Foreskin keratinocyte (primary cell): ENCODE measurements at places on chromosomes 5 and 9. TPM values are rescaled to one million over a fixed set of nuclear protein-coding genes. Genes with fewer than 3 reads are reported as not detected.

Gene SV2C
- total RNA-seq, result under 0.01 and 0.11 TPM in 2 replicates

Gene SYNPO
- 8.8 and 10.1 TPM in 2 replicates for total RNA-seq

Gene STING1
- 27.2 and 27.4 TPM in 2 replicates for total RNA-seq

Gene GRIN1
- total RNA-seq, result 0.07 and 0.17 TPM in 2 replicates

Gene SNX2
- total RNA-seq, result 50.4 and 54.7 TPM in 2 replicates

Gene SIT1
- not detected in 2 replicates for total RNA-seq

Gene C9orf50
- not detected in 2 replicates for total RNA-seq

Gene ABLIM3
- 4.7 and 10.1 TPM in 2 replicates for total RNA-seq

Gene RLN1
- 0.18 TPM in 1 of 2 replicates, not detected in the other for total RNA-seq

Gene PRDM9
- not detected in 2 replicates for total RNA-seq

Gene NEUROG1
- total RNA-seq, result not detected in 2 replicates

- DNase-seq, result no peak
These were observed 5.7 kb upstream of the DCTN4 start for GRCh38 chr5:150764530-150764929.

DNA sequence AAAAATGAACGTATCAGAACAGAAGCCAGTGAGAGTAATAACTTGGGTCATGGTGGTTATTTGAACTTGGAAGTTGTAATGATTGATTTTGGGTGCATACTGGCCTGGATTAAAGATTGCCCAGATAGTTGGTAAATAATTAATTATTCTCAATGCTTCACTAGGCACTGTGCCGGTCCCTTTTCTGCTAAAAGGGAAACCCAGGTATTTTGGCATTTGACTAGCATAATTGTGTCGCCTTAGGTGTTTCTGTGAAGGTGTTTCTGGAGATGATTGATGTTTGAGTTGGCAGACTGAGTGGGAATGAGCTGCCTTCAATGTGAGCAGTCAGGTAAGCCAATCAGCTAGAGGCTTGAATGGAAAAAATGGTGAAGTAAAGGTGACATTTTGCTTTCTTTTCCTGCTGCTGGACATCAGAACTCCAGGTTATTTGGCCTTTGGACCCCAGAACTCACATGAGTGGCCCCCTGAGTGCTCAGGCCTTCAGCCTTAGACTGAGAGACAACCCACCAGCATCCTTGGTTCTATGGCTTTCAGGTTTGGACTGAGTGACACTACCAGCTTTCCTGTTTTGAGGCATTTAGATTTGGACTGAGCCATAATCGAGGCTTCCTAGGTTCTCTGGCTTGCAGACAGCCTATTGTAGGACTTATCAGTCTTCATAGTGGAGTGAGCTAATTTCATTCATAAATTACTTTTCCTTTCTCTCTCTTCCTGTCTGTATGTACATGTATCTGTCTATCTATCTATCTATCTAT is 120.7 kb upstream of the PAPPA start:
- DNase-seq, result no peak

GRCh38 chr9:123109540-123110279 is 76.2 kb downstream of the GPR21 start:
- no peak for DNase-seq

DNA sequence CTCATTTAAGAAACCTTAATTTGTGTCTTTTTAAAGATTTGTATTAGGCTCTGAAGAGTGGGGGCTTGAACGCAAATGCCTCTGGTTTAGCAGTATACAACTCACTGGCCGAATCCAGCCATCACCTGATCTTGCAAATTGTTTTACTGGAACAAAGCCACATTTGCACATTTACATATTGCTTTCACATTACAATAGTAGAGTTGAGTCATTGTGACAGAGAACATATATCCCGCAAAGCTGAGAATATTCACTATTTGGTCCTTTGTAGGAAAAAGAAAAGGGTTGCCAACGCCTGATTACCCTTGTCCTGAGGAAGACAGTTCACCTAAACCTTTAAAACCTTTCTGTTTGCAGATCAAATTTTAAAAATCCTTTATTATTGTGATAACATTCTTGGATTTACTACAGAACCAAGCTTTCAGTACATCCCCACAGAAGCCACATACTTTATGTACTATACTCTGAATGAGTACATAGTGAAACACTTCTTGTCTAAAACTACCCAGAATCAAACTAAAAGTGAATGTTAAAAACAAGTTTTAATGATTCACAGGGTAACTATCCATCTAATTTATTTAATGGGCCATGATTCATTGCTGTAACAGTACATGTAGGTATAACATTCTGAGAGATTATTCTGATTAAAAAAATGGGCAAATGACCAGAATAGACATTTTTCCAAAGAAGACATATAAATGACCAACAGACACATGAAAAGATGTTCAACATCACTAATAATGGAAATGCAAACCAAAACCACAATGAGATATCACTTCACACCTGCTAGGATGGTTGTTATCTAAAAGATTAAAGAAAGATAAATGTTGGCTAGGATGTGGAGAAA is 161.0 kb downstream of the SLC25A46 start:
- peak; percentile 69 for DNase-seq

DNA sequence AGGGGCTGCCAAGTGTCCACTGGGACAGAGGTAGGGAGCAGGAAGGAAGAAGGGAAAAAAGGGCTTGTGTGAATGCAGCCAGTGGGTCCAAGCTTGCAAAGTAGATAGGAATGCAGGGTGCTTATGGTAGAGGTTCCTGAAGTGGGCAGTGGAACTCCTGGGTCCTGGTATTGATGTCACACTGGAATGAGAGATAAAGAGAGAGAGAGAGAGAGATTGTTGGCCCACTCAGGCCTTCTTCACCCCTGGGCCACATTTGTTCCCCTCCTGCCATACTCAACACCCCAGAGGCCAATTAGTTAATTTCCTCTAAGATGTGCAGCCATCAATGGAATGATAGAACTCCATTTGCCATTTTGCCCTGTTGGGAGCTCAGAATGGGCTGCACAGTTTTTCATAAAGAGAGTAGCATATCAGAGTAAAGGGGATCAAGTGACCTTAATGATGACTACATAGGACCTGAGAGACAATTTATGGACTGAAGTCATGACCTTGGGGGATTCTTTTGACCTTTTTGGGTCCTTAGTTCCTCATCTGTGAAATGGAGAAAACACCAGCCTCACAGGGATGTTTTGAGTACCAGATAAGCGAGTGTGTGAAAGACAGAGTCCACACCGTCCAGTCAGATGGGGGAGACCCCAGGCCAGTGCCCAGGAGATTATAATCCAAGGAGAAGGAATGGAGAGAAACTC is 52.9 kb downstream of the PPARGC1B start:
- DNase-seq, result no peak

DNA sequence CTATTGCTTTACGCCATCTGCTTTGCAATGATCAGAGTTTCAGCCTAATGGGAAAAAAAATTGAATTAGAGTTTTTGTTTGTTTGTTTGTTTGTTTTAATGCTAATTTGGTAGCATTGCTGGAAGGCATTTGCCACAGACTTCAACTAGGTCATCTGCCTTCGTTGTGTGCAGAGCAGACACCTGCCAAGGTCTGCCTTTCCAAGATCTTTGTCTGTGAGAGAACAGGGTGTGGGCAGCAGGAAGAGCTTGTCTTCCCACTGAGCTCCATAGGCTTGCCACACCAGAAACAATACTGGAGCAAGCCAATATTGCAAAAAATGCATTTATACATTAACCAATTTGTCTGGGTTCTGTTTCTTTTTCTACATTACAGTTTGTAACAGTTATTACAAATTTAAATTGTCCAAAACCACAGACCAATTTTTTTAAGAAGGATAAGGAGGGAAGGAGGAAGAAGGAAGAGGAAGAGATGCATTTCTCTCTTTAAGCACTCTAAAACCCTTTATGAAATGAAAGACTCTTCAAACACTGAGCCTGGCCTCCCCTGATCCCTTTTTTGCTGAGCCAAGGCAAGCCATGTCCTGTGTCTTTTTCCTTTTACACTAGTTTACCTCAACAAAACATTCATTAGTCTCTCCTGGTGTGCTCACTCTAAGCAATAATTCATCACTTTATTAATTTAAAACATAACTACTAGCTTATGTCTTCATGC is 210.5 kb downstream of the SNX18 start:
- DNase-seq, result no peak

- no peak for DNase-seq
These were observed 267.5 kb downstream of the SLF1 start for GRCh38 chr5:94885931-94886330.

DNA sequence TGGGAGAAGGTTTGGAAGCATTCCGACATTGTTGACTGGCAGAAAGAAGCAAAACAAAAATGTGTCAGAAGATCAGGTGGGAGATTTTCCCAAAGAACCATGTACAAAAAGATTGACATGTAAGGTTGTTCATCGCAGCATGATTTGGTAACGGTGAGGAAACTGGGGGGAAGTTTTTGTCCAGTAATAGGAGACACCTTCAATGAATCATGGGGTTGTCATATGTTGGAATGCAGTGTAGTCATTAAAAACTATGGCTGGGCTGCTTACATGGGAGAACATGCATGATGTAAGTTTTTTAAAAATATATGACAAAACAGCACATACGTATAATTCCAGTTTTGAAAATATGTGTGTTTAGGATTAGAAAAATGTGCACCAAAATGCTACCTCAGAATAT is 50.5 kb downstream of the HSD17B3 start:
- DNase-seq, result peak; percentile 76

DNA sequence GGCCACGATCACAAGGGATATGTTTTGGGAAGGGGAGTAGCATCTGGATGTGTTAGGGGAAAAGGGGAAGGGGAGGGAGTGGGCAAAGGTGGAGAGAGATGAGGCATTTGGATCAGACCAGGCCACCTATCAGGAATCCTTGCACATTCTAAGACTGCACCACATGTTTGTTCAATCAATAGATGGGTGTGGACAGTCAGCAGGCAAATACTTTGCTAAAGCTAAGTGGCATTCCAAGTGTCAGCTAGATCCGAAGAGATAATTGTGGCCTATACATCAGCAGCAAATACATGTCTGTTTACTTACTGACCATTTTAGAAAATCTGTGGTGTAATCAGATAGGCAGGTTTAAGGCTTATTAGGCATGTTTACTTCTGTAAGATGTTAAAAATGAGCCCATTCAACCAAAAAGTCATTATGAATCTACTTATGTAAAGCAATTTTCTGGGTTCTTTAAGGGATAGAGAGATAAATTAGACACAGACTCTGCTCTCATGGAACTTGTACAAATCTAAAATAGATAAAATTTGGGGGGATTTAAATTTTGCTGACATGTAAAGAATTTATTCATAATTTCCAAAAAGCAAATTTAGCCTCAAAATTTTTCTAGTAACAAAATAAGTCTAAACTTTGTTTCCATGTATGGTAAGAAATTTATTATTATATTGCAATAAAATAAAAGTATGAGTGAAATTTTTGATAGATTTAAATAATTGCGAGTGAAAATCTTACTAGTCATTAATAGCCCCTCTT is 107.3 kb downstream of the SNCAIP start:
- DNase-seq, result no peak

DNA sequence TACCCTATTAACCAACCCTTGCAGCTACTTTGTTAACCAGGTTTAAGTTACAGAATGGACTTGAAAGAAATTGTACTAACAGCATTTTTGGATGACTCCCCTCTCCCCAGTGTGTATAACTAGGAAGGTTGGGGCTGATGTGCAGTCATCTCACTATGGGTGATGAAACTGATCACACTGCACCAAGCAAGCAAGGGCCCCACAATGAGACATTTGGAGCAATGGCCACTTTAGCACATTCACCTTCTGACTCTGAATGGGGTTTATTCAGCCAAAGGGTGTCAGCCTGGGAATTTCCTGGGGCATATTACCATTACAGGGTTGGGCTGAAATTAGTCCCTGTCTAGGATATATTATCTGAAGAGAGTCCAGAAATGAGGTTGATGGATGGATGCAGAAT is 18.7 kb upstream of the CYFIP2 start:
- DNase-seq, result no peak

DNA sequence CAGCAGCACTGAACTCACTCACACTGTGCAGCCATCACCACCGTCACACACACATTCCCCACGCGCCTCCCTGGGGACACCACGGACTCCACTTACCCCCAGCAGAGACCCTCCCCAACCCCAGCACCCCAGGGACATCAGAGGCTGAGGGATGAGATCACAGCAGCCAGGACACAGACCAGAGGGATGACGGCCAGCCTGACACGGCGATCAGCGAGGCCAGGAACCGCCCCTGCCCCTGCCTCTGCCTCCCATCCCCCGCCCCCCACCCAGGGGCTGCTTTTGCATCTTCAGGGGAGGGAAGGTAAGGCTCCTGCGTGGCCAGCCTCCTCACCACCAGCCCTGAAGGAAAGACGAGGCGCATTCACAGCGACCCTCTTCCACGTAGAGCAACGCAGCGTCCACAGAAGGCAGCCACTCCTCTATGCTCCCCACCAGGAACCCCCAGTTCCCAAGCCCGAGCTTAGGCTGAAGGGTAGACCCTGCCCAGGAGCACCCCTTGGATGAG is 104.5 kb downstream of the VAV2 start:
- DNase-seq, result no peak

GRCh38 chr9:91663858-91664257 is 240.2 kb upstream of the NFIL3 start:
- no peak for DNase-seq

DNA sequence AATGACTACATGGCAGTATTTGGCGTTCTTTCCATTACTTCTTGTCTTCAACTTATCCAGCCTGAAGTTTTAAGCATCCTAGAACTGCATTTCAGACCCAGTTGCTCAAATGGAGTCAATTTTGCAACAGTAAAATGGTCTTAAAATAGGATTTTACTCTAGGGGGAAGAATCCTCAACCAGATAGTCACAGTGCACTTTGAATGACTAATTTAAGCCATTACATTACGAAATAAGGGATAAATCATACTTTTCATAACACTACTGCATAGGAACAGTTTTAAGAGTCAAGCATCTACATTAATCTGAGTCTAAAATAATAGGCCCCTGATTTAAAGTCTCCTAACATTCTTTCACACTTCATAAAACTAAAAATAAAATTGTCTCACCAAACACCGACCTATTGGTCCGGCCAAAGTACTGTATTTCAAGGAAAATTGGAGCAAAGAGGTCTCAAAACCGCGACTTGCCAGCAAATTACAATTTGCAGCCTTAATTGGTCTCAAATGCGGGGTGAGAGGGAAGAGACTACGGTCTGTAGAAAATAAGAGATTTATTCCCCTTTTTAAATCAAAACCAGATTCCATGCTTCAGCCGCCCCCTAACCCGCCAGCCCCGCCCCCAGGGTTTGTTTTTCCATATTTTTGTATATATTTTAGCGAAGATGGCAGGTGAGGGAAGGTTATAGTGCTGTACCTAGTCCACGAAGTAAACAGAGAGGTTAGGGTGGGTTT is 1.2 kb upstream of the SMARCA2 start:
- peak; percentile 17 for DNase-seq

DNA sequence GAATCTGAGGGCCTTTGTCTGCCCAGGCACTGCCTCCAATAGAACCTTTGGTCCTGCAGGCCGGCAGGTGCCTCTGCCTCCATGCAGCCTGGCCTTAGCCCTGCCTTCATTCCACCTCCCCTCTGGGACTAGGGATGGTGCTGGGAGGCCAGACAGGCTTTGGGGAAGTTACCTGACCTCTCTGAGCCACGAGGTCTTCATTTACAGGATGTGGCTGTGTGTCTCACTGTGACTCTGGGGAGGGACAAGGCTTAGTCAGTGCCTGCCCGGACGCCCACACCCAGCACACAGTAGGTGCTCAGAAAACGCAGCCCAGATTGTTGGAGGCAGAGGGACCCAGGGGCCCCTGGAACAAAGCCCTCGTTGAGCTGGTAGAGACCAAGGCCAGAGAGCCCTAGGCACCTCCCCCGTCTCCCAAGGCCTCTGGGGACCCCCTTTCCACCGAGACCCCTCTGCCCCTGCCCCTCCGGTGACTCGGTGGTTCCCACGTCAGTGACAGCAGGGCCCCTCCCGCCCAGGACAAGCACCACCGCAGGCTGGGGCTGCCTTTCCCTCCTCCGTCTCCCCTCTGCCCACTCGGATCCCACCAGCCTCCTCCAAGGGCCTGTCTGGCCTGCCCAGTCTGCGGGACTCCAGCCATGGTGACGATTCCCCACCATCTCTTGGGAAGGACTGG is 46.9 kb upstream of the EGFL7 start:
- DNase-seq, result no peak
